ENCODE measurements at places on chromosomes 11 and 22. TPM values are rescaled to one million over a fixed set of nuclear protein-coding genes. Genes with fewer than 3 reads are reported as not detected.

DNA sequence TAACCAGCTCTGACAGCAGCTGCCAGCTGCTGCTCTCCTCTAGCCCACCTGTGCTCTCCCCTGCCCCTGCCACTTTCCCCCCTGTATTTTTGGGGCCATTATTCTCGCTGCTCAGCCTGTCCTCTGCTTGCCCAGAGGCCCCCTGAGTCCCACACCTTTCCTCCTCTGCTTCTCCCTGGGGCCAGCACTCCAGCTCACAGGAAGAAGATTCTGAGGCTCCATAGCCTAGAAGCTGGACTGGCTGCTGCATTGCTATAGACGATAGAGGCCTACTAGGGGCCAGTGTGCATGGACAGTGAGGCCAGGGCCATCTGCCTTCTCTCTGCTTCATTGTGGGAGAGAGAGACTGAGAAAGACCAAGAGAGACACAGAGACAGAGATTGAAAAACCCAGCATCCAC, 679 bp downstream of the OMP start:
- no peak for DNase-seq

DNA sequence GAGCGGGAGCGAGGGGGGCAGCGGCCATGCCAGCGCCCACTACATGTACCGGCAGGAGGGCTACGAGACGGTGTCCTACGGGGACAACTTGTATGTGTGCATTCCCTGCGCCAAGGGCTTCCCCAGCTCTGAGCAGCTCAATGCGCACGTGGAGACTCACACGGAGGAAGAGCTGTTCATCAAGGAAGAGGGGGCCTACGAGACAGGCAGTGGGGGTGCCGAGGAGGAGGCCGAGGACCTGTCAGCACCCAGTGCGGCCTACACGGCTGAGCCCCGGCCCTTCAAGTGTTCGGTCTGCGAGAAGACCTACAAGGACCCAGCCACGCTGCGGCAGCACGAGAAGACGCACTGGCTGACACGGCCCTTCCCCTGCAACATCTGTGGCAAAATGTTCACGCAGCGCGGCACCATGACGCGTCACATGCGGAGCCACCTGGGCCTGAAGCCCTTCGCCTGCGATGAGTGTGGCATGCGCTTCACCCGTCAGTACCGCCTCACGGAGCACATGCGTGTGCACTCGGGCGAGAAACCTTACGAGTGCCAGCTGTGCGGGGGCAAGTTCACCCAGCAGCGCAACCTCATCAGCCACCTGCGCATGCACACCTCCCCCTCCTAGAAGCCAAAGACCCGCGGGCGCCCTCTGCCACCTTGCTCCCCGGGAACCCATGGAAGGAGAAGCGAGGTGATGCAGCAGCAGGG, 20.9 kb upstream of the TMEM191C start:
- no peak for DNase-seq

DNA sequence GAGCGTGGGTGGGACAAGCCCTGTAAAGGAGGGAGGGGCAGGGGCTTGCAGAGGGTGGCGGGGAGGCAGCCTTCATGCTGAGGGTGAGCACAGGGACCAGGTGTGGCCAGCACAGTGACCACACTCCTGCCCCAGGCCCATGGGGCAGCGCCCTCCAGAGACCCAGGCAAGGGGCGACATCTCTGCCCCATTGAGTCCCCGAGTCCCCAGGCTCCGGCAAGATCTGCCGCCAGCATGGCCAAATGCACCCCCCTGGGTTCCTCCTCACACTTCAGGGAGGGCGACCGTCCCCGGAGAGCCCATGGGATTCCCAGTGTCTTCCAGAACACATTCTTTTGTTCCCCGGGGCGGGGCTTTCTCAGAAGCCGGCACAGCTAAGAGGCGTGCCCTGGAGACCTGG, 362.5 kb downstream of the TBC1D22A start:
- DNase-seq = no peak

DNA sequence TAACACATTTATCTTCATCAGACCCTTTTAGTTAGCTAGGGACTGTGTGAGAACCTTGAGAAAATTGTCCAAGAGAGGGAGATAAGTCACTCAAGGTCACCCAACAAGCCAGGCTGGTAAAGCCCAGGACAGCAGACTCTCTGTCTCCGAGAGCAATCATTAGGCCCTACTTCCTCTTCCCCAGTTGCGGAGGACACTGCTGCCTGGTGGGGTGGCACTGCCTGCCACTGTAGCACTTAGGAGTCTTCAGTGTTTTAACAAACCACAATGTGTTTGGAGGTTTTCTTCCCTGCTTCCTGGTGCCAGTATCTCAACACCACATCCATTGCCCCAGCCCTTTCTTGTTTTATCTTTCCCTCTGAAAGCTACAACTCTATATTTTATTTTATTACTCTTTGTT, 132.1 kb upstream of the LDLRAD3 start:
- DNase-seq = no peak

- DNase-seq = no peak
Observed at GRCh38 chr11:13160346-13160745, 117.2 kb upstream of the BMAL1 start.

GRCh38 chr11:128965485-128965884, 22.8 kb upstream of the TP53AIP1 start:
- no peak for DNase-seq

DNA sequence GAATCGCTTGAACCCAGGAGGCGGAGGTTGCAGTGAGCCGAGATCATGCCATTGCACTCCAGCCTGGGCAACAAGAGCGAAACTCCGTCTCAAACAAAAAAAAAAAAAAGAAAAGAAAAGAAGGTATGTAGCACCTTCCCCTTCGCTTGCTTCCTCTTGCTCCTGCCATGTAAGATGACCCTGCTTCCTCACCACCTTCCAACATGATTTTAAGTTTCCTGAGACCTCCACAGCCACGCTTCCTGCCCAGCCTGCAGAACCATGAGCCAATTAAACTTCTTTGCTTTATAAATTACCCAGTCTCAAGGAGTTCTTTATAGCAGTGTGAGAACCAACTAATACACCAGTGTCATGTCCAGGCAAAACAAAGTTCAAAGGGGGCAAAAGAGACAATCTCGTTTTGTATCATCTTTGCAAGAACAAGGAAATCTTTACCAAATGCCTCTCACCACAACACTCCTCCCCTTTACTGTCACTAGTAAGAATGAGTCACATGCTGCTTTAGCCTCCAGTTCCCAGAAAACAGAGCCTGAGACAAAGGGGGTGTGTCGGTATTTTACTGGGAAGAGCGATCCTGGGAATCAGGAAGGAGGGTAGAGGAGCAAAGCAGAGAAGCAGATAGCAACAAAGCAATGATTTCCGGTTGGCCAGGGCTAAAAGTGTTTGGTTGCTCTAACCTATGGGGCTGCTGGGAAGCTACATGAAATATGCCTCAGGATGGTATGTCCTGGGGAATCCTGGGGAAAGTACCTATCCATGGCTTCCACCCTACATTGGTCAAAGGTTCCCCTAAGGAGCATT, 10.5 kb upstream of the MCHR1 start:
- no peak for DNase-seq

GRCh38 chr11:129911298-129911697, 15.9 kb upstream of the NFRKB start:
- DNase-seq = no peak

DNA sequence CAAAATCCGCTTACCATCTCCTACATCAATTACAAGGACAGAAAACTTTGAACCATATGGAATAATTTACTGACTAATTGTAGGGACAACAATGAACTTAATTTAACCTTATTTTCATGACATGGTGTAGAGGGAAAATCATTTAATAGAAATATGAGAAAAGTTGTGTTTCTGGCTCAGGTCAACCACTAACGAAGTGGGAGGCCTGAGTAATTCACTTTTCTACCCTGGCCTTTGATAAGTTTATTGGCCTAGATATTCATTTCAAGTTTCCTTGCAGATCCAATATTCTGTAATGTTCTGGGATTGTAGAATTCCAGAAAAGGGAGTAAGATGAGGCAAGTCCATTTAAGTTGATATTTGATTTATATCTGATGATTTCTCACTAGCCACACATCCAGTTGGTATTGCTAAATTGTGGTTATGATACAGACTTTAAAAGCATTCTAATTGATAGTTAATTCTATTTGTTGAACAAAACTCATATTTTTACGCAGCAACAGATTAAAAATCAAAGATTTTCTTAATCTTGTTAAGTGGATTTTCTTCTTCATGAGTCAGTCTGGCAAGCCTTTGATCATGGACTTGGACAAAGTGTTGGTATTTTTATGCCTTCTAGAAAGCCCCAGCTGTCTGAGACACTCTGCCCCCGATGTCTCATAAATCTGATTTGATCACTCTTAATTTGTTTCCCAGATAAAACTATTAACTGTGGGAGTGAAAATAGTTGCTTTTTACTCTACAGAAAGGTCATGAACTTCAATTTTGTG, 336.5 kb downstream of the TMEM135 start:
- DNase-seq = no peak

DNA sequence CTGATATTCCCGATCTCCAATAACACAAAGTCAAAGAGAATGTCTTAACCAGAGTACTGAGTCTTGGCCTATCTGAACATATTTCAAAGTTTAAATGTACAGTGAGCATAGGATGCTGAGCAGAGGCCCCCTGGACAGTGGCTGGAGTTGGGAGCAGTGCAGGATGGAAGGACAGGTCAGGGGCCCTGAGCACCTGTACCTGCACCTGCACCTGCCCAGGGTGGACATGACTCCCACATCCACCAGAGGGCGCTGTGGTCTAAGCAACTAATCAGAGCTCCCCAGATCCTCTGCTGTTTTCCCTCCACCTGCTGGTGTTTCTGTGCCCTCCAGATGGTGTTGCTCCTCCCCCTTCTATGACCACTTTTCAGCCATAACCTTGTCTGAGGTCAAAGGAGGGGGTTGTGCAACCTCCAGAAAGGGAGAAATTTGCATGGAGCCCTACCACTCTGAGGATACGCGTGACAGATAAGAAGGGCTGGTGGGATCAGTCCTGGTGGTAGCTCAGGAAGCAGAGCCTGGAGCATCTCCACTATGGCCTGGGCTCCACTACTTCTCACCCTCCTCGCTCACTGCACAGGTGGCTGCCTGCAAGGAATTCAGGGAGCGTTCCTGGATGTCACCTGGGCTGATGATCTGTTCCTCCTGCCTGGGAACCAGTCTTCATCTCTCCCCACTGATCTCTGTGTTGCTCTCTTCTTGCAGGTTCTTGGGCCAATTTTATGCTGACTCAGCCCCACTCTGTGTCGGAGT, 49.1 kb upstream of the VPREB1 start:
- no peak for DNase-seq

- DNase-seq = no peak
Observed at GRCh38 chr11:71489311-71490043, 36.5 kb downstream of the NADSYN1 start.

GRCh38 chr22:27107824-27108223, 450.4 kb downstream of the MIAT start:
- no peak for DNase-seq

- no peak for DNase-seq
Observed at GRCh38 chr11:57787920-57788702, 26.5 kb downstream of the CTNND1 start.

DNA sequence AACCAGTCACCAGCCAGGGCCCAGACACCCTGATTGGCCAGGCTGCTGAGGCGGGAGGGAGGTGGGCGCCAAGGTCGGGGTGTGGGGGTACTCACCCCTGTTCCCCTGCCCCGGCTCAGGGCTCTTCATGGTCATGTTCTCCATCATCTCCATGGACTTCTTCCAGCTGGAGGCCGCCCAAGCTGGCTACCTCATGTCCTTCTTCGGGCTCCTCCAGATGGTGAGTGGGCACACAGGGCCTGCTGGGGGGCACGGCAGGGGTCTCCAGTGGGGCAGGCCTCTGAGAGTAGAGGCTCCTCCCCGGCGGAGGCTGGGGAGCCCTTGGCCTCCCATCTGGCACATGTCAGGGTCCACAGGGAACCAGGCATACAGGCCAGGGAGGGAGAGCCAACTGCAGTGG, 10.0 kb downstream of the PHLDA2 start:
- DNase-seq = no peak

DNA sequence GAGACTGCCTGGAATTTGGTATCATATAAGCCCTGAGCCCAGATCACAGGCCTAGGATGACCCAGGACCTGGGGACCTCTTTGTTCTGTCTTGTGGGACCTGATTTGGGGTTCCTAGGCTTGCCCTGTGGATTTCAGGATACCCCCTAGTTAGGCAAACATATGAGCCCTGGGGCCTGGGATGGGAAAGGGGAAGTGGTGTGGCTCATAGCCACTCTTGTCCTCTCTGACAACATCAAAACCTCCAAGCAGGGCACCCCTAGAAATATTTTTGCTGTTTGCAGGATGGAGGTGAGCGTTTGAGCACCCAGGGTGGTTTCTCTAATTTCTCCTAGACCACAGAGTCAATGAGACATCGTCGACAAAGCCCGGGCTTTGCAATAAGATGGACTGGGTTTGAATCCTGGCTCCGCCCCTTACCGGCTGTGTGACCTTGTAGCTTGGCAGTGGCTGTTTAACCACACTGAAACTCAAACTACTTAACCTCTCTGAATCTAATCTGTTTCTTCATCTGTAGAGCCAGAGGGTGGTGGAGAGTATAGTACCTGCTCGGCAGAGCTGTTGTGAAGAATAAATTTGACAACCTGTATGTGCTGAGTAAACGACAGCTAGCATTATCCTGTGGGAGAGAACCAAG, 5.3 kb upstream of the LRRC10B start:
- no peak for DNase-seq

DNA sequence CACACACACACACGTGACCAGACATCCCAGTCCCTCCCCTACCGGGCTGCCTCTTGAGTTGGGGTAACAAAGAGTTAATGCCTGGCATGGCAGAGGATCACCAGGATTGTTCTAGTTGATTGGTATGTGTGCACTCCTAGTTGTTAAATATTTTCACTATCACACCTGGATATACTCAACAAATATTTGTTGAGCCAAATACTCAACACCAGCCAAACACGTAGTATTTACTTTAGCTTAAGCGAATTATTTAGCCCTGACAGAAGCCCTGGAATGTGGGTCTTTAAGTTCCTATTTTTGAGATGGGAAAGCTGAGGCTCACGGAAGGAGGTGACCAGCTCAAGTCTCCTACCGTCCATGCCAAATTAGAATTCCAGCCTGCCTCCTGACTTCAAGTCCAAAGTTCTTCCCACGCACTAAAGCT, 10.5 kb downstream of the CD3E start:
- DNase-seq = no peak

Gene SCGB1A1
- polyA plus RNA-seq = not detected

Gene GP1BB
- 12.3 TPM for polyA plus RNA-seq

Gene CSNK2A3
- polyA plus RNA-seq = 1.1 TPM

Gene SEC14L6
- 0.40 TPM for polyA plus RNA-seq

Gene OR4P4
- 0.09 TPM for polyA plus RNA-seq

Gene POLR3H
- polyA plus RNA-seq = 19.3 TPM

Gene ANGPTL5
- 1.7 TPM for polyA plus RNA-seq

Gene KLHL22
- 37.8 TPM for polyA plus RNA-seq

Gene MMP13
- 0.07 TPM for polyA plus RNA-seq

Gene LUZP2
- polyA plus RNA-seq = 0.75 TPM
